Stimulated activated CD4-positive, alpha-beta T cell treated with anti-CD3 and anti-CD28 coated beads, Interleukin-15, amount 100 ng/mL, for 1 hour (primary cell): ENCODE measurements at places on chromosomes 3 and 15.

DNA sequence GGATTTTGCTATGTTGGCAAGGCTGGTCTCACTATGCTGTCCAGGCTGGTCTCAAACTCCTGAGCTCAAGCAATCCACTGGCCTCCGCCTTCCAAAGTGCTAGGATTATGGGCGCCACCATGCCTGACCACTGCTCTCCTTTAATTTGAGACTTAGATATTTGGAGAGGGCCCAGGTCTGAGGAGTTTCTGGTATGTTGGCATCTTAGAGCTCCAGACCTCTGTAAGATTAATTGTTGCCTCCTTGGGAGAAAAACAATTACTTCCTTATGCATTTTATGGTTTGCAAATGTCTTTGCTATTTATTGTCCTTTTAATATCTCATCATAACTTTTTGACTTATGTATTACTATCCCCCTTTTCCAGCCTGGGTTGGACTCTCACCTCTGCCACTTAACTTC lies 2.9 kb downstream of the ZNF774 start:
- no peak for DNase-seq

- DNase-seq, result no peak
Measured at GRCh38 chr3:34780973-34781372, 858.4 kb upstream of the ARPP21 start.

DNA sequence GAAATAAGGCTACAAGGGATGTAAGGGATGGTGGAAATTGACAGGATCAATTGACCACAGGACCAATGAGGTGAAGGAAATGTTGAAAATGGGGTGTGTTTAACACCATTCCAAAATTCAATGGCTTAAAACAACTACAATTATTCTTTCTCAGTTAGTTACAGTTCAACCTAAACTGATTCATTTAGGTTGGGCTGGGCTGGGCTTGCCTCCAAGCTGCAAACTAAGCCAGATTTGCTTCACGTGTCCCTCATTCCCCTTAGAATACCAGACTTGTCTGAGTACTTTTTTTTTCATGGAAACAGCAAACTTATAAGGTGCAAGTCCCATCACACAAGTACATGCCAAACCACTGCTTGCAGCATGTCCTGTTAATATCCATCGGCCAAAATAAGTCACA lies 280.1 kb downstream of the NEK10 start:
- no peak for DNase-seq

GRCh38 chr3:21310891-21311290 lies 440.1 kb downstream of the ZNF385D start:
- no peak for DNase-seq

- DNase-seq, result no peak
Measured at GRCh38 chr3:151923901-151924300, 50.5 kb downstream of the SUCNR1 start.

DNA sequence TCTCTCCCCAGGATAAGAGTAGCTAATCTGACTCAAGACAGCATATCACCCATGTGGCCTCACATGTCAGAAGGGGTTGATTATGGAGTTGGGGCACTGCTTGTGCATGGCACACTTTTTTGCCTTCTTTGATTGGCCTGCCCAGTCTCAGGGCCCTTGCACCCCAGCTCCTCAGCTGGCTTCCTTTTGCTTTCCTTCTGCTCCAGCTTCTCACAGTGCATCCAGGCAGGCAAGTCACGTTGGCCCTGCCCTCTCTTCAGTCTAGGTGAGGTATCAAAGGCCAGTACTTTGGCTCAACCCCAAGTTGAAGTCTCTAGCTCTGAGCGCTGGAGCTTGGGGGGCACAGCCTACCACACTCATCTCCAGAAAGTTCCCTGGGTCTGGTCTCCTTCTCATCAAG lies 42.2 kb downstream of the NGRN start:
- no peak for DNase-seq

GRCh38 chr3:99929745-99930139 lies 112.1 kb downstream of the CMSS1 start:
- no peak for DNase-seq

DNA sequence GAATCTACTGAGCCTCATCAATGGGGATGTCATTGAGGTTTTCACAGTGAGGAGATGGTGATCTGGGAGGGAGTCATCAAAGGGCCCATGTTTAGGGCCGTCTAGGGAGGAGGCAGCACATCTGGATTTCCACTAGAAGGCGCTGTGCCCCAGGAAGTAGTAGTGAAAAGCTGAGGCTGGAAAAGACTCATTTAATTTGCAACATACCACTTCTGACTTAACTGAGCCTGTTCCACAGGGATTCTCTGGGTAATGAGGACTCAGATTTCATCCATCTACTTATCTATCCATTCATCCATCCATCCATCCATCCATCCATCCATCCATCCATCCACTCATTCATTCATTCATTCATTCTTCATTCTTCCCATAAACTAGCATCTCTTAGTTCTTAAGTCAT lies 17.4 kb upstream of the SHF start:
- no peak for DNase-seq
